Effector memory CD4-positive, alpha-beta T cell (primary cell): ENCODE measurements at places on chromosomes 7 and 10.

DNA sequence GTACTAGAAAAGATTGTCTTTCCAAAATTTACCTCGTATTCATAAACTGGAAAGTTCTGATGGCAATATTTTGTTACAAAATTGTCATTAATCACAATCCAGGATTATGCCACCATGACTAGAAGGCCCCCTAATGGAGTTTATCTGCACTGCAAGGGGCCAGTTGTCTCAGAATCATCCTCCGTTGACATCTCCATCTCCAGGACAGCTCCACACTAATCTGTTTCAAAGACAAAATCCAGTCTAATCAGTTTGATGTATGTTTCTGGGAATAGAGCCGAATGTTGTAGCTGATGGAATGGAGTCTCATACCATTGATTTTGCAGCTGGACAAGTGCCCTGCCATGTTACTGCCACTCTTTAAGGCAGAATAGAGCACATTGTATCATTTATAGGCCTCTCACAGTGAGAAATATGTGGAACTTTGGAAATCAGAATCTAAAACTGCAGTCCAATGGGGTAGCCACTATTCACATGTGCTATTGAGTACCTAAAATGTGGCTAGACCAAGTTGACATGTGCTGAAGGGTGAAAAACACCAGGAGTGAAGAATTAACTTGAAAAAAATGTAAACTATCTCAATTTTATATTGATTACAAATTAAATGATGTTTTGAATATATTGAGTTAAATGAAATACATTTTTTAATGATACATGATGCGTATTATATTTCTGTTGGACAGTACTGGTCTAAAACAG is 38.3 kb upstream of the TOMM7 start:
- H3K27ac ChIP-seq = no peak overlapping the region
- no peaks in the 10 kb centered on the region for H3K27me3 ChIP-seq
- H3K4me1 ChIP-seq = no peaks in the 10 kb centered on the region
- H3K4me3 ChIP-seq = no peak overlapping the region

DNA sequence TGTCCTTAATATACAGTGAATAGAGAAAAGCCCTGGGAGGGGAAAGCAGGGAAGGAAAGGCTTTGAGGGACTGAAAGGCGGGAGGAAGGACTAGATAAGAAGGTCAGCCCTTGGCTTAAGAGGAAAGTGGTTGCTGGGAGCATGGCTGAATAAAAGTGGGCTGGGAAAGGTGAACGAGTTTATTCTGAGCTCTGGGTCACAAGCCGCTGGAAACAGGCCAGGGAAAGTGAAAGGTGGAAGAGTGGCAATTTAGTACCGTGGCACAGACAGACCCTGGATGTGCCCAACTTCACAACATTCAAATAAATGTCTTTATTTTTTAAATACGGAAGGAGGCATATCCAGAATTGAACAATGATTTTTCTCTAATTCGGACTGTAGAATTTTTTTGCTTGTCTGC is 39.7 kb downstream of the TAC1 start:
- H3K4me3 ChIP-seq = no peak overlapping the region
- no peaks in the 10 kb centered on the region for H3K4me1 ChIP-seq
- H3K27ac ChIP-seq = no peak overlapping the region
- no peak for DNase-seq
- H3K27me3 ChIP-seq = no peaks in the 10 kb centered on the region

DNA sequence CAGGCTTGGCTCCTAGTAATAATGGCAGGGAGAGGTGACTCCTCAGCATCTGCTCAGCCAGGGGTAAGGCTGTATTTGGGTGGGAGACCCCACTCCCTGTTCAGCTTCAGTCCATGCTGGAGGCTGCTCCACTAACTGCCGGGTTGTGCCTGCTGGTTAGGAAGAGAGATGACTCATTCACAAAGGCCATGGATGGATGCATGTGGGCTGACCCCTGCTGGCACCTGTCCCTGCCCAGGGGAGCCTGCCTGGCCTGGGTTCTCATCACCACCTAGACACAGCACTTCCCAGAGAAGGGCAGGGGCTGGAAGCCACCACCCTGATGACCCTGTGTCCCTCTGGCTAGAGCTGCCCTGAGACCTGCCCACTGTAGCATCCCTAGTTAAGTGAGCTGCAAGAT is 59.0 kb downstream of the VSTM4 start:
- H3K27me3 ChIP-seq = no peaks in the 10 kb centered on the region
- no peaks in the 10 kb centered on the region for H3K4me1 ChIP-seq
- H3K4me3 ChIP-seq = no peak overlapping the region
- no peaks in the 10 kb centered on the region for H3K36me3 ChIP-seq
- DNase-seq = no peak
- H3K27ac ChIP-seq = no peak overlapping the region

DNA sequence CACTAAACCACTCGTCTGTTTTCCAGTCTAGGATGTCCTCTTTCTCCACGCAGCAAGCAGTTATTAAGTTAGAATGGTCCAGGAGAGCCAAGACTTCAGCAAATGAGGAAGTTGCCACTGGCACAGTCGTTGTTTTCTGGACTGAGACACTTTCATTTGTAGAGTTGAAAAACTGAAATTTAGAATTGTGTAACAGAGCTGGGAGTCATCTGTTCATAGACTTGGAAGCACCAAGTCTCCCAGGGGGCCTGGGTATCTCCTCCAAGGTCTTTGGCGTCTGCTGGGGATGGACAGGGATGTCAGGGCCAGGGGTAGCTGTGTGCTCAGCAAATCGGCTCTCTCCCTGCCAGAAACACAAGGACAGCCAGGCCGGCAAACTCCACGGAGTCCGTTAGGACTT is 208.4 kb downstream of the FANK1 start:
- no peak overlapping the region for H3K4me3 ChIP-seq
- H3K36me3 ChIP-seq = no peaks in the 10 kb centered on the region
- no peaks in the 10 kb centered on the region for H3K4me1 ChIP-seq
- no peaks in the 10 kb centered on the region for H3K27me3 ChIP-seq

DNA sequence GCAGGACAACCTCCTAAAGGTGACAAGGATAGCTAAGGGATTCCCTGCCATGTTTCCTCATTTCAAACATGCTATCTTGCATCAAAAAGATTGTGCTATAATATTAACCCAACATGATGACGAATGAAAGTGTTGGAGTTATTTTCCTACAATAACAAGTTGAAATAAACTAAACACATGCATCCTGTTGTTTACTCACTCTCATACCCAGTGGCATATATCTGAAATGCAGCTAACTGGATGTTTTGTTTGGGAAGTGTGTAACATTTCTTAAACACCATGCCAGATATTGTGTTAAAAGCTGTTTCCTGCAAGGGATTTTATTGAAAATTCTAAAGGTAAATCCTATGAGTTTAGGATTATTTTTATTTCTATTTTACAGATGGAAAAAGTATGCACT is 139.6 kb downstream of the TFPI2 start:
- H3K36me3 ChIP-seq = no peaks in the 10 kb centered on the region
- H3K27me3 ChIP-seq = no peaks in the 10 kb centered on the region
- H3K27ac ChIP-seq = no peak overlapping the region

GRCh38 chr7:19133886-19134285 is 11.3 kb downstream of the FERD3L start:
- no peak overlapping the region for H3K4me3 ChIP-seq
- H3K36me3 ChIP-seq = no peaks in the 10 kb centered on the region
- no peak overlapping the region for H3K27ac ChIP-seq
- no peaks in the 10 kb centered on the region for H3K4me1 ChIP-seq
- no peaks in the 10 kb centered on the region for H3K27me3 ChIP-seq

GRCh38 chr7:113109718-113110117 is 8.6 kb downstream of the SMIM30 start:
- no peak overlapping the region for H3K27ac ChIP-seq
- H3K4me1 ChIP-seq = no peaks in the 10 kb centered on the region
- no peaks in the 10 kb centered on the region for H3K36me3 ChIP-seq
- DNase-seq = no peak
- H3K4me3 ChIP-seq = no peak overlapping the region
- no peaks in the 10 kb centered on the region for H3K27me3 ChIP-seq

DNA sequence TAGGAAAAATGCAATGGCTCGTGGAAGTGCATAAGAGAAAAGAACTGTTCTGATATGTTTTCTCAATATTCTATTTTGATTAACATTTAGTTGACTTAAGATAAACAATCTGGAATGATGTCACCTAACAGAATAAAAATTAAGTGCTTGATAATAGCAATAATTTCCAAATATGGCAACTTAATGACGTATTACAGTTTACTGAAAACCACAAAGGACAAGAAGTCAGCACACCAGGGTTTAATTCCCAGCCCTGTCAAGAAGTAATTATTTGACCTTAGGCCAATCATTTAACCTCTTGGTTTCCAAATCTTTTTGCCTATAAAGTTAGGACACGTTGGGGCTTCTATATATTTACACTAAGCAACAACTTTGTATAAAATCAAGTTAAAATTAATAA is 95.7 kb downstream of the CABCOCO1 start:
- DNase-seq = no peak
- H3K4me3 ChIP-seq = no peak overlapping the region
- H3K36me3 ChIP-seq = no peaks in the 10 kb centered on the region
- H3K27me3 ChIP-seq = no peaks in the 10 kb centered on the region

GRCh38 chr10:86371116-86371515 is 4.5 kb upstream of the GRID1 start:
- DNase-seq = no peak
- no peak overlapping the region for H3K4me3 ChIP-seq
- no peak overlapping the region for H3K27ac ChIP-seq
- H3K36me3 ChIP-seq = no peaks in the 10 kb centered on the region
- peaks cover 14% of the 10 kb centered on the region for H3K27me3 ChIP-seq

DNA sequence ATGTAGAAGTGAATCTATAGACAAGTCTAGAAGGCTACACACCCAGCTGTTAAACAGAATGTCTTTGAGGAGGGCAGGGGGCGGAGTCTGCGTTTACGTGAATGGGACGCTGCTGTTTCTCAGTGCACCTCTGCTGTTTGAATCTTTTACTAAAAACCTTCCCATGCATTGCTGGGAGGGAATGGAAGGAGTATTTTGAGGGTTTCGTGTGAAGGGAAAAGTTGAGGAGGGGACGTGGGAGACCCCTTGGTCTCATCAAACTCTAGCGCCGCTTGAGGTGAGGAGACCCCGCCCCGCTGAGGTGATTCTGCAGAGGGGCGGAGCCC is 492 bp upstream of the VCL start:
- H3K4me1 ChIP-seq = peaks cover 26% of the 10 kb centered on the region
- no peak for DNase-seq
- H3K27ac ChIP-seq = peak overlapping the region; percentile 87
- no peaks in the 10 kb centered on the region for H3K27me3 ChIP-seq

DNA sequence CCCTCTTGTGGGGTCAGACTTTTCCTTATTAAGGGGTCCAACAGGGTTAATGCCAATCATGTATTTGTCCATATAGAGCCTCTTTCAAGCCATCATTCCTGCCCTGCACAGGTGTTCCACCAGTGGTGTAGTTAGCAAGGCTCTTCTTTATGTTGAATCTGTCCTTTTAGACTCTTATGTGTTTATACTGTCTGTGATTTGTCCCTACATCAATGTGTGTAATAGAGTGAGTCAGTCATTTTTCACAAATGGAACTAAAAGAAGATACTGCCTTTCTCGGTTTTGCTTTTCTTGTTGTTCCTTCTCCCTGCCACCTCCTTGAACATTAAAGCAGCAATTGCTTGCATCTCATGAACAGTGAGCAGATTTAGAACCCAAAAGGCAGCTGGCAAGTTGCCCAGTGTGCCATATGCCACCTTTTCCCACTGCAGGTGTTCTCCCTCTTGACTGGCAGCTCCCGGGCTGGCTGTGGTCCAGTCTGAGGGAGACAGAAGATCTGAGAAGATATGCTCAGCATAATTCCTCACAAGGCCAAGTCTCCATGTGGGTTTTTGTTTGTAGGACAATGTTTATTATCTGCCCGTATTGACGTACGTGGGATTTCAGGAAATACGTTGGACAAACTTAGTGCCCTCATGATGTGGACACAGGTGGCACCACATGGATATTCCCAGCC is 154.1 kb downstream of the LHFPL3 start:
- H3K4me1 ChIP-seq = no peaks in the 10 kb centered on the region
- no peak overlapping the region for H3K27ac ChIP-seq
- H3K27me3 ChIP-seq = no peaks in the 10 kb centered on the region
- no peak overlapping the region for H3K4me3 ChIP-seq
- no peak for DNase-seq

GRCh38 chr10:119620241-119621077 is 23.7 kb upstream of the TIAL1 start:
- H3K36me3 ChIP-seq = no peaks in the 10 kb centered on the region
- no peaks in the 10 kb centered on the region for H3K4me1 ChIP-seq
- H3K27me3 ChIP-seq = no peaks in the 10 kb centered on the region
- H3K27ac ChIP-seq = no peak overlapping the region

DNA sequence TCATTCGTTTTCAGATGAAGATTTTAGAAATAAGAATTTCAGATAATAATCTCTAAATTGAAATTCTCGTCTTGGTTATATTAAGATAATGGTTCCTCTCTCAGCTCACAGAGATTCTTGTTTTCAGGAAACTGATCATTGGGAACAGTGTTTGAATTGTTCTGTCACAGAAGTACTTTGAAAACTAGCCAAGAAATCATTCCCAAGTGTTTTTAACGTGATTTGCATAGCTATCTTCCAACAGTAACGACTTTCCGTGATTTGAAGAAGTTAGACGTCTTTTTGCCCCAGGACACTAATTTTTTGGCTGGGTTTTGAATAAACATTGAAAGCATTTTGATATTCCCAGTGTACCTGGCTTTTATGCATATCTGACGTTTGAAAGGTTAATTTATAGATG is 116.0 kb downstream of the CDCA7L start:
- H3K27me3 ChIP-seq = no peaks in the 10 kb centered on the region
- H3K4me1 ChIP-seq = no peaks in the 10 kb centered on the region
- no peak overlapping the region for H3K27ac ChIP-seq
- H3K36me3 ChIP-seq = no peaks in the 10 kb centered on the region
- H3K4me3 ChIP-seq = no peak overlapping the region

DNA sequence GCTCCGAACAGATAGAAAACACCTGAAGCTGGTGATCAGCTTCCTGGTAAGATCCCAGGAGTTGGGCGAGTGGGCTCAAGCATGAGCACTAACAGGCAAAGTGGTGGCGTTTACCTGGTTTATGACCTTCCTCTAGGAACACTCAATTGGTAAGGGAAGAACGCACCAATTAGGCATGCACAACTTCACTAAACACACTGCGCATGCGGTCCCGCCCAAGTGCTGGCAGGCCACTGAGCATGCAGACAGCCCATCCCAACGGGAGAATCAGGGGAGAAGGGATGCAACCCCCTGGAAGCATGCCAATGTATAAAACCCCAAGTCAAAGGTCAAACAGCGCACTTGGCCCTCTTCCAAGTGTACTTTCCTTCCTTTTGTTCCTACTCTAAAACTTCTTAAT is 70.4 kb downstream of the LYZL2 start:
- H3K27ac ChIP-seq = no peak overlapping the region
- no peak overlapping the region for H3K4me3 ChIP-seq
- H3K36me3 ChIP-seq = no peaks in the 10 kb centered on the region
- DNase-seq = no peak

GRCh38 chr7:2029936-2030335 is 202.8 kb downstream of the MAD1L1 start:
- peaks cover 8% of the 10 kb centered on the region for H3K4me1 ChIP-seq
- no peak overlapping the region for H3K4me3 ChIP-seq
- no peaks in the 10 kb centered on the region for H3K27me3 ChIP-seq
- no peak overlapping the region for H3K27ac ChIP-seq
- H3K36me3 ChIP-seq = no peaks in the 10 kb centered on the region

GRCh38 chr7:47574482-47575329 is 7.2 kb downstream of the TNS3 start:
- no peak overlapping the region for H3K27ac ChIP-seq
- no peaks in the 10 kb centered on the region for H3K4me1 ChIP-seq
- H3K36me3 ChIP-seq = no peaks in the 10 kb centered on the region
- DNase-seq = no peak
- no peaks in the 10 kb centered on the region for H3K27me3 ChIP-seq
- no peak overlapping the region for H3K4me3 ChIP-seq
